Activated T-helper 1 cell treated with anti-CD3 and anti-CD28 coated beads, Interleukin-2, amount 50 U/mL, for 16 hours (primary cell): ENCODE measurements at places on chromosomes 3 and 15.

GRCh38 chr15:45873781-45874180 is 239.0 kb downstream of the SQOR start:
- DNase-seq, result no peak

GRCh38 chr3:139103484-139103883 is 58.8 kb upstream of the PRR23C start:
- no peak for DNase-seq

GRCh38 chr3:49006408-49007067 is 653 bp upstream of the WDR6 start:
- DNase-seq, result no peak

GRCh38 chr15:85764649-85765277 is 30.0 kb downstream of the KLHL25 start:
- DNase-seq, result no peak

GRCh38 chr3:195895861-195896360 is 12.4 kb downstream of the TNK2 start:
- peak; percentile 58 for DNase-seq

- no peak for DNase-seq
Observed at GRCh38 chr3:138219255-138219654, 32.2 kb downstream of the ARMC8 start.

GRCh38 chr3:141151439-141151838 is 80.2 kb upstream of the PXYLP1 start:
- DNase-seq, result no peak
